ENCODE measurements at places on chromosomes 6 and 20.

DNA sequence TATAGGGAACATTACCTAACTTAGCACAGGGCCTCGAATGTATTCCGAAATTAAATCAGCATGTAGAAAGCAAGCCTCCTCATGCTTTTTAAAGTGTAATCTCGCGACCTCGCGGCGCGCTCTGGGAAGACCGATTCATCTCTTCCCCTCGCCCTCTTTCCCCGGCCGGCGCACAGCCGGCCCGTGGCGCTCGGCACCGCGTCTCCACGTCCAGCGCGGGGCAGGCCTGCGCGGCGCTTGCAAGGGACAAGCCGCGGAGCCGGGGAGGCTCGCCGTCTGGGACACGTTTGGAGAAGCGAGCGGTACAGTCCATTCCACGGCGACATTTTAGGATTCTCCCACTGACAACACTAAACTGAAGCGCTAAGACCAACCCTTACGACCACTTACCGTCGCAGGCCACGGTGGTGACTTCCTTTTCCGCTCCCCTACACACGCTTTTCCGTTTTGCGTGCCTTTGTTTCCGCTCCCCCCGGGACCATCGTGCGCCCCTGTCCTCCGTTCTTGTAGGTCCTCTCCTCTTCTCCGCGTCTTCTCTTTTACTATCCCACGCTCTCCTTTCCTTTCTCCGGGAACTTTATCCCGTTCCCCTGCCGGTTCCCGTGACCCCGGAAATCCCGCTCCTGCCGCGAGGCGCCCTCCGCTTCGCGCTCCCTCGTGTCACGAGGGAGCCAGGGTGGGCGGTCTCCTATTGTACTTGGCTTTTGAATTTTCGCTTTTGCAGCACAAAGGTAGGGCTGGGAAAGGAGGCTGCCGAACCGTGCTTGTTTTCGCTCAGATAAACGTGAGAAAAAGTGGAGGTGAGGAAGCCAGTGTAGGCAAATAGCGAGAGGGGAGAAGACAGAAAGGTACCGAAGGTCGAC, at the start of gene ECHDC1:
ECHDC1 (minus strand) TSS at position 664 of the 863 bp plus-strand sequence. CDS start 12,581 bp downstream, outside the sequence.
- peak; percentile 70 for DNase-seq

- no peak for DNase-seq
Observed at GRCh38 chr6:304833-305370, 12.6 kb downstream of the DUSP22 start.

- DNase-seq: no peak
Observed at GRCh38 chr20:57696401-57696961, 13.3 kb downstream of the PMEPA1 start.

- no peak for DNase-seq
Observed at GRCh38 chr6:26067367-26067766, 19.9 kb upstream of the HFE start.

GRCh38 chr6:156848123-156848522, 70.9 kb downstream of the ARID1B start:
- no peak for DNase-seq

DNA sequence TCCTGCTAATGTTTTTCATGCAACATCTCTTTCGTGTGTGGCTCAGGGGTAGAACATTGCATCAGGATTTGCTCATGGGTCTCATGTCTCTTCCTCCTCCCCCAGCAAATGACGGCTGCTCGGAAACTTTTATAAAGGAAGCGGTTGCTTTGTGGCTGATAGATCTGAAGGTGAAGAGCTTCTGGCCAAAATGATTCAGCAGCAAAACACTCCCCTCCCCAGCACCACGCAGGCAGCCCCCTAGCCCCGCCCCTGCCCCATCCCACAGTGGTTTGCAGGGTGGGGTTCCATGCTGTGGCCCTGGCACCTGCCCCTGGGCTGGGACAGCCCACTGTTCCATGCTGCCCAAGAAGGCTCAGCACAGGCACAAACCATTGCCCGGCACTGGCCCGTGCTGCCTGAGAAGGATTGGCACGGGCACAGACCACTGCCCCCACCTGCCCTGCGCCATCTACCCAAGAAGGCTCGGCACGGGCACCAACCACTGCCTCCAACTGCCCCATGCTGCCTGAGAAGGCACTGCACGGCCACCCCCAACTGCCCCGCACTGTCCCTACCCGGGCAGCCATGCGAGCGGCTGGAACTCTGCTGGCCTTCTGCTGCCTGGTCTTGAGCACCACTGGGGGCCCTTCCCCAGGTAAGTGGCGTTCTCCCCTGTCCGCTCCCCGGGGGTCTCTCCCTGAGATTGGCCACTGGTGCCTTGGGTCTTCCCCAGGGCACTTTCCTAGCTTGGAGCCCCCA, at the start of gene CST7:
CST7 (plus strand) TSS at position 331 of the 741 bp plus-strand sequence; CDS start at position 568, 237 bp downstream.
- no peak for DNase-seq

All from ecto neural progenitor cell (in vitro differentiated cells).